Uterus (tissue), 4 donors: ENCODE measurements at places on chromosomes 4 and X.

GRCh38 chrX:3526071-3526470 lies 179.6 kb upstream of the MXRA5 start:
- no peak overlapping the region for H3K27ac ChIP-seq
- no peaks in the 10 kb centered on the region for H3K27me3 ChIP-seq
- no peaks in the 10 kb centered on the region for H3K4me1 ChIP-seq
- no peak overlapping the region for H3K4me3 ChIP-seq
- DNase-seq = no peak

DNA sequence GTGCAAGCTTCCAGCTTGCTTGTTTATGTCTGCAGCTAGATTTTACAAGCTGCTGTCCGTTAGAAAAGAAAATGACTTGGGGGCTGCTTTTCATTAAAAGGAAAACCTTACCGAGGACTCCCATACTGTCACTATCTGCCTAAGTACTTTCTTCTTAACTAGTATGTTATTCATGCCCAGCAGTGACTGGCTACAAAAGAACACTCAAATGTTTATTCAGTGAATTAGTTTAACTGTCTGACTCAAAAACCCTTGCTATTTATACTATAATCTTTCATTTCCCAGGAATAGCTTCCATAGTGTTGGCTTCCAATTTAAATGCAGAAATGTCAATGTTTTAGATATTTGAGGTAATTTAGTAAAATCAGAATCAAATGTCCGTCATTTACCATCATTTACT lies 164.9 kb downstream of the DTHD1 start:
- no peaks in the 10 kb centered on the region for H3K4me1 ChIP-seq
- H3K27ac ChIP-seq = no peak overlapping the region
- no peaks in the 10 kb centered on the region for H3K36me3 ChIP-seq
- no peak overlapping the region for H3K4me3 ChIP-seq
- H3K27me3 ChIP-seq = no peaks in the 10 kb centered on the region
- no peak for DNase-seq

- no peaks in the 10 kb centered on the region for H3K27me3 ChIP-seq
- H3K4me1 ChIP-seq = no peaks in the 10 kb centered on the region
- no peak for DNase-seq
- H3K27ac ChIP-seq = no peak overlapping the region
- H3K4me3 ChIP-seq = no peak overlapping the region
These were observed 1003.2 kb downstream of the C4orf33 start for GRCh38 chr4:130099105-130099504.

GRCh38 chrX:140526171-140526570 lies 21.3 kb upstream of the SOX3 start:
- no peaks in the 10 kb centered on the region for H3K27me3 ChIP-seq
- H3K36me3 ChIP-seq = no peaks in the 10 kb centered on the region
- no peak overlapping the region for H3K27ac ChIP-seq

GRCh38 chr4:86561256-86561655 lies 32.9 kb upstream of the PTPN13 start:
- H3K36me3 ChIP-seq = no peaks in the 10 kb centered on the region
- H3K4me1 ChIP-seq = no peaks in the 10 kb centered on the region
- DNase-seq = no peak
- no peak overlapping the region for H3K27ac ChIP-seq
- H3K27me3 ChIP-seq = no peaks in the 10 kb centered on the region

- no peaks in the 10 kb centered on the region for H3K36me3 ChIP-seq
- DNase-seq = no peak
- H3K4me1 ChIP-seq = no peaks in the 10 kb centered on the region
- H3K27ac ChIP-seq = no peak overlapping the region
These were observed 7.4 kb upstream of the KDR start for GRCh38 chr4:55132775-55133174.

DNA sequence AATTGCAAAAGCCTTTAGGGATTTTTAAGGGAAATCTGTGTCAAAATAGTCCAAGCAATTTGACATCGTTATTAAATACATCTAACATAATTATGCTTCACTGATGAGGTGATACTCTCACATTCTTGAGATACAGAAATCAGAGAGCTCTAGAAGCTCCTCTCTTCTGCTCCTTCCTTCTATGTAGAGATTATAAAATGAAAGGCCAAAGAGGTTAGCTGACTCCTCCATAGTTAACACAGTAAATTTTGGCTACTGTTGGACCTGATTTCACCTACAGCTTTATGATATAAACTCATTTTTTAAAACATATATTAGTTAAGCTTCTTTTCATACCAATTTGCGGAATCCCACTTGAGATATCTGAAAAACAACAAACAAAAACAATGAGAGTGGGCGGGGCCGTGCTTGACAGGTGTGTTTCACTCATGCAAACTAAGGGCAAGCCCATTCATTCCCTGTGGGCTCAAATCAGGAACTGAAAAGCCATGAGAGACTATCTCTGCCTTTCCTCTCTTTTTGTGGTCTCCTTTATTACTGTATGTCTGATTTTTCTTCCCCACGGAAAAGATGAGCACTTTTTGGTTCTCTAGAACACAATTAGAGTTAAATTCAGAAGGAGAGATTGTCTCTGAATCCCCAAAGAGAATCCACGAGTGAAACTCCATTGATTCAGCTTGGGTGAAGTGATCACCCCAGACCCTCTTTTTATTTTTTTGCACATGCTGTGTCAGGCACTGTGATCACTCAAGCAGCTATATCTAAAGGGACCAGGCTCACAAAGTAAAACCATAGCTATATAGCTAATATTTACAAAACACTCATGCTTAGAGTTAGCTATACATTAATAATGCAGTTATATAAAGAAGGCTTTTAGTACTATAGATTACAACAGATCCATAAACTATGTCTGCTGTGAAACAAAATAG lies 566.3 kb downstream of the IL15 start:
- no peak for DNase-seq
- no peak overlapping the region for H3K4me3 ChIP-seq
- no peaks in the 10 kb centered on the region for H3K4me1 ChIP-seq
- no peak overlapping the region for H3K27ac ChIP-seq

DNA sequence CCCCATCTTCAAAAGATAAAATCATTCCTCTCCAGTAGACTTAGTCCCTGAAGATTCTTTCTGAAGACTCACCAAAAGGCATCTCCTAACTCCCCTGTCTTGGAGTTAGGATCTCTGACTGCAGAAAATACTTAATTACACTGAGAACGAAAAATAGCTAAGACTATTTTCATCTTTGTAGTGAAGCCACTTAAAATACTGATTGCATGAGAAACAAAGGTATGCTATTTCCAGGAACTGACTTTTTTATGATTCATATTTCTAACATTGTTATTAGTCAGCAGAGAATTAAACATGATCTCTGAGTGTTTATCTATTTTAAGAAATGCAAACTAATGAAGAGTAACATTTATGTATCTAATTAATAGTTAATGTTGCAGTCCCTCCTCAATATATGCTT lies 71.8 kb upstream of the NR3C2 start:
- H3K36me3 ChIP-seq = no peaks in the 10 kb centered on the region
- no peak for DNase-seq
- no peaks in the 10 kb centered on the region for H3K27me3 ChIP-seq
- H3K4me1 ChIP-seq = no peaks in the 10 kb centered on the region

GRCh38 chr4:139455126-139455538 lies 1.2 kb downstream of the RAB33B start:
- DNase-seq = no peak
- peak overlapping the region; percentile 98 for H3K27ac ChIP-seq
- H3K36me3 ChIP-seq = no peaks in the 10 kb centered on the region
- no peaks in the 10 kb centered on the region for H3K27me3 ChIP-seq

GRCh38 chr4:129342819-129343408 lies 247.0 kb downstream of the C4orf33 start:
- H3K27ac ChIP-seq = no peak overlapping the region
- H3K4me1 ChIP-seq = no peaks in the 10 kb centered on the region
- H3K36me3 ChIP-seq = no peaks in the 10 kb centered on the region
- no peak overlapping the region for H3K4me3 ChIP-seq

DNA sequence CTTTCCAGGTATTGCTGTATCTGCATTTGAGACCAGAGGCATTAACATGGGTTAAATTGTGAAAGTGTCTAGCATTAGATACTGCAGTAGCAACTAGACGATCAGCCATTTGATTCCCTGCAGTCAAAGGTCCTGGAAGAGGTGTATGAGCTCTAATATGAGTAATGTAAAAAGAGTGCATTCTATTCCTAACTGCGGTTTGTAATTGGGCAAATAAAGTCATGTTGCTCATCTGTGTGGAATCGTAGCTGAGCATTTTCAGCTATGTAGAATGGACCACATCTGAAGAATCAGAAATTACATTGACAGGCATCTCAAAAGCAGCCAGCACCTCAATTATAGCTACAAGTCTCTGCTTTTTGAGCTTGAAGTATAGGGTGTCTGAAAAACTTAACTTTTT lies 157.6 kb downstream of the ZNF518B start:
- no peak overlapping the region for H3K4me3 ChIP-seq
- no peaks in the 10 kb centered on the region for H3K4me1 ChIP-seq
- no peaks in the 10 kb centered on the region for H3K27me3 ChIP-seq

DNA sequence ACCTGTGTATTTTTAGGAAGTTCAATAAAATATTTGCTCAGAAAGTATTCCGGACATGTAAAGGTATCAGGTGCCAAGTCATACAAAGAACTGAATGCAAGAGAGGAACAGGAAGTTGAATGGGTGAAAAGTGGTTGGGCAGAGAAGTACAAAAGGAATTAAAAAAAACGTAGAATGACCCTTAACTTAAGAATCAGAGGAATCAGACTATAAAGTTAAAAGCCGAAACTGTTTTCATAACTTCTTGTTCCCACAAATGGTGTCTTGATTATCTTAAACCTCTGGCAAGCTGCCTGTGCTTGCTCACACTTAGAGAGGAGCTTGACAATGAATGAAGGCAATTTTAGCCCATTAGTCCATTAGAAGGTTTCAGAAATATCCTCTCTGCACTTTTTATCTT lies 81.6 kb upstream of the HHIP start:
- H3K27ac ChIP-seq = no peak overlapping the region
- H3K4me1 ChIP-seq = no peaks in the 10 kb centered on the region
- no peak overlapping the region for H3K4me3 ChIP-seq
- H3K27me3 ChIP-seq = no peaks in the 10 kb centered on the region
- DNase-seq = no peak

DNA sequence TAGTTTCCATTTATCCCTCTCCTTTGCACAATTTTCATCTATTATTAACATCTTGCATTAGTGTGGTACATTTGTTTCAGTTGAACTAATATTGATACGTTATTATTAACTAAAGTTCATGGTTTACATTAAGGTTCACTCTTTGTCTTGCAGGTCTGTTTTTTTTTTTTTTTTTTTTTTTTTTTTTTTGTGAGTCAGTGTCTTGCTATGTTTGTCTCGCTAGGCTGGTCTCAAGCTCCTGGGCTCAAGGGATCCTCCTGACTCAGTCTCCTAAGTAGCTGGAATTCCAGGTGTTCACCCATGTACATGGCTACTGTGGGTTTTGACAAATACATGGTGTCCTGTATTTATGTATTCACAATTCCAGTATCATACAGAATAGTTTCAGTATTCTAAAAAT lies 6.8 kb downstream of the TBC1D19 start:
- no peaks in the 10 kb centered on the region for H3K4me1 ChIP-seq
- no peaks in the 10 kb centered on the region for H3K27me3 ChIP-seq
- H3K36me3 ChIP-seq = no peaks in the 10 kb centered on the region
- H3K27ac ChIP-seq = no peak overlapping the region
- H3K4me3 ChIP-seq = no peak overlapping the region

DNA sequence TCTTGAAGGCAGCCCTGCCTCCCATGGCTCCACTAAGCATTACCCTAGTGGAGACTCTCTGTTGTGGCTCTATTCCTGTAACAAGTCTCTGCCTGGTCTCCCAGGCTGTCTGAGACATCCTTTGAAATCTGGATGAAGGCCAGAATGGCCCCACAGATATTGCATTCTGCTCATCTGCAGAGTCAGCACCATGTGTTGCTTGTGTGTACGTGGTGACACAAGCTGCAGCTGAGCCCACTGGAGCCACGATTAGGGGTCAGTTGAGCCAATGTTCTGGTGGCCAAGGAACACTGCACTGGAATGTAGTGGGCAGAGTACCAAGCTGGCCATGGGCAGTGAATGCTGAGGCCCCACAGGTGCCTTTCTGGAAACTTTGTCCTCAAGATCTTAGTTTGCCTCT lies 29.2 kb downstream of the GRID2 start:
- H3K27me3 ChIP-seq = no peaks in the 10 kb centered on the region
- no peaks in the 10 kb centered on the region for H3K4me1 ChIP-seq
- no peak overlapping the region for H3K27ac ChIP-seq
- no peaks in the 10 kb centered on the region for H3K36me3 ChIP-seq

GRCh38 chrX:38987198-38987651 lies 186.0 kb downstream of the MID1IP1 start:
- no peaks in the 10 kb centered on the region for H3K36me3 ChIP-seq
- no peaks in the 10 kb centered on the region for H3K27me3 ChIP-seq
- DNase-seq = no peak
- H3K27ac ChIP-seq = no peak overlapping the region
- H3K4me1 ChIP-seq = no peaks in the 10 kb centered on the region

DNA sequence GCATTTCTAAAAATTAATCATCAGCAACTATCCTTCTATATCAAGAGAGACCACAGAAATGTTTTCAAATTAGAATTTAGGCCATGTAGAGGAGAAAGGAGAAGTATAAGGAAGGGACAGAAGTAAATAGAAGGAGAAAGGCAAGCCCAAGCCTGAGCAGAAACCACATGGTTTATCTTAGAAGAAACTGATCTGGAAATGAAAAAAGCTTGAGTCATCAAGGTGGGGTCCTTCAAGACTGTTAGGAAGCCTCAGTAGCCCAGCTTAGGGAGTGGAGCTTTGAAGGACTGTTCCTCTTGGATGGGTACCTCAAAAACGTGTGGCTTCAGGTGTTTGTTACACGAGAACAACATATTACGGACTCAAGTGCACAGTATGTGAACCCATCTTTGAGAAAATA lies 4.5 kb downstream of the BMX start:
- DNase-seq = no peak
- H3K4me3 ChIP-seq = no peak overlapping the region
- no peak overlapping the region for H3K27ac ChIP-seq

- H3K27me3 ChIP-seq = no peaks in the 10 kb centered on the region
- no peak overlapping the region for H3K4me3 ChIP-seq
- H3K4me1 ChIP-seq = no peaks in the 10 kb centered on the region
- H3K36me3 ChIP-seq = no peaks in the 10 kb centered on the region
These were observed 80.9 kb downstream of the CNGA2 start for GRCh38 chrX:151815398-151815797.

DNA sequence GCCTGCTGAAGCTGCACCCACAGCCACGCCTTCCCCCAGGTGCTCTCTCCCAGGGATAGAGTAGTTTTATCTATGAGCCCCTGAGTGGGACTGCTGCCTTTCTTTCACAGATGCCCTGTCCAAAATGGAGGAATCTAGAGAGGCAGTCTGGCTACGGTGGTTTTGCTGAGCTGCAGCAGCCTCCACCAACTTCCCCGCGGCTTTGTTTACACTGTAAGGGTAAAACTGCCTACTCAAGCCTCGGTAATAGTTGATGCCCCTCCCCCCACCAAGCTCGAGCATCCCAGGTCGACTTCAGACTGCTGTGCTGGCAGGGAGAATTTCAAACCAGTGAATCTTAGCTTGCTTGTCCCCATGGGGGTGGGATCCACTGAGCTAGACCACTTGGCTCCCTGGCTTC lies 84.5 kb downstream of the PRKG2 start:
- no peaks in the 10 kb centered on the region for H3K4me1 ChIP-seq
- no peak overlapping the region for H3K27ac ChIP-seq
- DNase-seq = no peak

- H3K4me1 ChIP-seq = no peaks in the 10 kb centered on the region
- H3K4me3 ChIP-seq = no peak overlapping the region
- DNase-seq = no peak
- no peak overlapping the region for H3K27ac ChIP-seq
- no peaks in the 10 kb centered on the region for H3K36me3 ChIP-seq
- H3K27me3 ChIP-seq = no peaks in the 10 kb centered on the region
These were observed 63.5 kb downstream of the NELFA start for GRCh38 chr4:1945124-1945895.
